Daoy (cell line): ENCODE measurements at places on chromosomes 12 and 14. TPM values are rescaled to one million over a fixed set of nuclear protein-coding genes. Genes with fewer than 3 reads are reported as not detected.

Gene IFI27
- total RNA-seq: 19.1 and 24.6 TPM in 2 replicates

Gene TSPAN19
- 0.91 TPM in 1 of 2 replicates, not detected in the other for total RNA-seq

Gene SLCO1B1
- total RNA-seq: not detected in 2 replicates

Gene CD4
- not detected in 2 replicates for total RNA-seq

Gene KRT8
- 107 and 111 TPM in 2 replicates for total RNA-seq

Gene TAS2R30
- total RNA-seq: 0.46 TPM in 1 of 2 replicates, not detected in the other

Gene PTPRB
- total RNA-seq: 1.6 and 1.7 TPM in 2 replicates

Gene FZD10
- 0.17 and 0.74 TPM in 2 replicates for total RNA-seq

Gene KRT75
- total RNA-seq: 1.1 and 2.7 TPM in 2 replicates

Gene TAS2R42
- not detected in 2 replicates for total RNA-seq

Gene SPPL3
- total RNA-seq: 5.4 and 7.1 TPM in 2 replicates

Gene CLEC1B
- not detected in 2 replicates for total RNA-seq

Gene KCTD10
- total RNA-seq: 53.1 and 75.3 TPM in 2 replicates

Gene CNTN1
- 0.06 TPM in 2 replicates for total RNA-seq

Gene BCL7A
- 7.1 and 9.4 TPM in 2 replicates for total RNA-seq

Gene GPR135
- 1.8 and 4.1 TPM in 2 replicates for total RNA-seq

Gene CELA1
- total RNA-seq: not detected in 2 replicates

Gene COCH
- 35.5 and 43.5 TPM in 2 replicates for total RNA-seq

Gene C12orf60
- total RNA-seq: 1.5 and 4.5 TPM in 2 replicates

Gene PTHLH
- 67.1 and 75.0 TPM in 2 replicates for total RNA-seq

Gene OAS3
- 21.7 and 35.4 TPM in 2 replicates for total RNA-seq

Gene SIX6
- 0.12 TPM in 1 of 2 replicates, not detected in the other for total RNA-seq

Gene PROX2
- total RNA-seq: not detected in 2 replicates

Gene PRMT5
- 150 and 184 TPM in 2 replicates for total RNA-seq

Gene CLEC4E
- total RNA-seq: not detected in 2 replicates

Gene INSM2
- 0.17 TPM in 1 of 2 replicates, not detected in the other for total RNA-seq

Gene CSAD
- total RNA-seq: 4.7 and 11.0 TPM in 2 replicates
